ENCODE measurements at places on chromosomes 4 and X.

- DNase-seq: no peak
Measured at GRCh38 chr4:42142591-42142990, 9.9 kb downstream of the BEND4 start.

- no peak for DNase-seq
Measured at GRCh38 chrX:78237127-78237526, 90.3 kb downstream of the CYSLTR1 start.

- DNase-seq: peak; percentile 74
Measured at GRCh38 chr4:164779811-164780216, 25.9 kb downstream of the SMIM31 start.

DNA sequence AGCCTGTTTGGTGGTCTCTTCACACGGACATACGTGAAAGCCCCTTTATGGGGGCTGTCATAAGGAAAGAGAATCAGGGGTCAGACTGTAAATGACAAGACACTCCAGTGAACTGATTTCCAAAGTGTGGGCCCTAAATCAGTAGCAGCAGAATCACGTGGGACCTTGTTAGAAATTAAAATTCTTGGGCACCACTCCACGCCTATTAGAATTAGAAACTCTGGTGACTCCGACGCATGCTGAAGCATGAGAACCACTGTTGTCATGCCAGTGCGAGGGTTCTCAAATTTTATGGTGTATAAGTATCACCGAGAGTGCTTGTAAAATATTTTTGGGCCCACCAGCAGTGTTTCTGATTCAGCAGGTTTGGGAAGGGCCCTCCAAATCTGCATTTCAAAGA lies 672.8 kb downstream of the DMD start:
- DNase-seq: no peak

DNA sequence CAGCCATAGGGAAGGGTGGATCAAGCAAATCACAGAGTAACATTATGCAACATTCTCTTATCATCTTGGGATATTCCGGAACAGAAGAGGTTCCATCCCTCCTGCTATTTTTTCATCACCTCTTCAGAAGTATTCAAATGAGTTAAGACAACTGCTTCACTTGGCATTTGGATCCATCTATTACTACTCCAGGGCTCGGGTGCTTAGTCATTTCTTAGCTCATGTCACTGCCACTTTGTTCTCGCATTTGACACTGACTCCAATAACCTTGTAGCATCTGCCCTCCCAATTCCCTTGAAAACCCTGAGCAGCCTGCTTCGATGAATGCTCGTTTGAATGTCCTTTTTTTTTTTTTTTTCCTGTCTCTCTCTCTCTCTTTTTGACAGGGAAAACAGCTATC lies 114.9 kb downstream of the PPARGC1A start:
- DNase-seq: no peak

GRCh38 chr4:179671609-179672008 lies 2229.4 kb upstream of the AGA start:
- DNase-seq: no peak

DNA sequence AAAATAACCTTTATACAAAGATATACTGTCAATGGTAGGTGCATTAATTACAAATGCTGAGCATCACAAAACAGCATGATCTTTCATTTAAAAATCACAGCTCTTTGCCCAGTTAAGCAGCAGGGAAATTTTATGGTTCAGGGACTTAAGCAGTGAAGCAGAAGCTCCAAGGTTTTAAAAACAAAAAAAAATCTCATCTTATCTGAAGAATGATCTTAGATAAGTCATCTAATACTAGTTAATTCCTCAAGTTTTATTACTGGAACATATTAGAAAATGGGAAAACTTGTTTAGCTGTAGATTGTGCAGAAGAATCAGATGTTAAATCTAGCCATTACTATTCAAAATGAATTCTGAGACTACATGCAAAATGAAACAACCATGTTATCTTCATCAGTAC lies 289.9 kb downstream of the GASK1B start:
- DNase-seq: no peak

DNA sequence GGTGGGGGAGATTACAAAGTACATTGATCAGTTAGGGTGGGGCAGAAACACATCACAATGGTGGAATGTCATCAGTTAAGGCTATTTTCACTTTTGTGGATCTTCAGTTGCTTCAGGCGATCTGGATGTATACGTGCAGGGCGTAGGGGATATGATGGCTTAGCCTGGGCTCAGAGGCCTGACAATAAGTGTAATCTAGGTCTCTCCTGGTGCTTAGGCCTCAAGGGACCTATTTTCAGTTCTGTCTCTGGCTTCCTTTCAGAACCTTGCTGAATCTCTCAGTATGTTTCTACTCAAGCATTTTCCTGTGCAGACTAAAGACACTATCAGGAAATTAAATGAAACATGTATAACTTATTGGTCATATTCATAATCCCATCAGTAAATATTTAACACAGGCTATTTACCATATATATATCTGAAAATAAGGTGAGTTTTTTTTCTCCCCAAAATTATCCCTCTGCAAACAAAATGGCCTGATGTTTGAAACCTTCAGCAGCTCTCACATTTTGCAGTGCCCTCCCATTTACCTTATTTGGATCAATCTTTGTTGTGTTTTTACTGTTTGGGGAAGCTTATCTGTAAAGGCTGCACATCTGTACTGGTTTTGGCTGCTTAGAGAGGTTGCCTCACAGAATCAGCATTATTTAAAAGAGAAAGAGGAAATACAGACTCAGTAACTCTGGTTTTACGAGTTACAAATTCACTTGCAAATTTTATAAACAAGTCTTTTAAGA lies 2.3 kb upstream of the ZCCHC4 start:
- no peak for DNase-seq

DNA sequence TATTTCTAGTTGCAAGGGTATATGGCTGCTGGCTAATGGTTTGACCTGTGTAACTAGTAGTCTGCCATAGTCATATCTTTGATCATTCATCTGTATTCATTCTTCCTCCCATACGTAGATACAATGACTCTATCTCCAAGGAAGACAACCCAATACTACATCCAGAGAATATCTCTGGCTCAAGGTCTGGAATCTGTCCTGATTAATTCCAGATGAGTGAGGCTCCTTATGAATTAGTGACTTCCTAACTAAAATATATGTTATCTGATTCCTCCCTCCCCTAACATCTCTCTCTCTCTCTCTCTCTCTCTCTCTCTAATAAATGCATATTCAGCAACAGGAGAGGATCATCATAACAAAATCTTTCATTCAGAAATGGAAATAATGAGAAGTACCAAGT lies 641.5 kb downstream of the FAT4 start:
- DNase-seq: no peak

All from activated CD4-positive, alpha-beta T cell treated with anti-CD3 and anti-CD28 coated beads, Interleukin-2, amount 10 ng/mL, durations not matched to agents 24 days and 14 days (primary cell).